Urinary bladder (tissue), 4 donors: ENCODE measurements at places on chromosomes 6 and 20. TPM values are rescaled to one million over a fixed set of nuclear protein-coding genes. Genes with fewer than 3 reads are reported as not detected.

GRCh38 chr6:5674141-5674540 lies 332.6 kb downstream of the NRN1 start:
- DNase-seq: no peak

DNA sequence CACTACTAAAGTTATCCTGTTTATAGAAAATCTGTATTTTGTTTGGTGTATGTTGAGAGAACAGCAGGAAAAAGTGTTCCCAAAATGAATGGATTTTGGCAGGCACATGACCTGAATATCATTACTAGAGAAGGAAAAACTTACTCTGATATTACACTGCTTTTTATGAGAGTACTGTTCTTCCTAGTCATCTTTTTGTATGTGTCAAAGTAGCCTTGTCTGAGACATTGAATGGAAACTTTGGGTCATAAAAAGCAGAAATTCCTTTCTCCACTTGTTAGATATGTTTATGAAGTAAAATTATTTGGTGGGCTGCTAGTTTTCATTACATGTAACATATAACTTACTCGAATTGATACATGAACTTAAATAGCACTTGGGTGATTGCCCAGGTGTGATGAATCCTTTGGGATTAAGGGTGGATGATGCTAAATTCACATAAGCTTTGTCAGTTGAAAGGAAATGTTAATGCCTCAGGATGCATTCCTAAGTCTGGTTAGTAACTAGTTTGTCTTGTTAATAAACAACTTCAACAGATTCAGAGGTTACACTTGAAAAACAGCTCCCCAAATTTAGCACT lies 206.7 kb downstream of the CENPW start:
- DNase-seq: no peak

DNA sequence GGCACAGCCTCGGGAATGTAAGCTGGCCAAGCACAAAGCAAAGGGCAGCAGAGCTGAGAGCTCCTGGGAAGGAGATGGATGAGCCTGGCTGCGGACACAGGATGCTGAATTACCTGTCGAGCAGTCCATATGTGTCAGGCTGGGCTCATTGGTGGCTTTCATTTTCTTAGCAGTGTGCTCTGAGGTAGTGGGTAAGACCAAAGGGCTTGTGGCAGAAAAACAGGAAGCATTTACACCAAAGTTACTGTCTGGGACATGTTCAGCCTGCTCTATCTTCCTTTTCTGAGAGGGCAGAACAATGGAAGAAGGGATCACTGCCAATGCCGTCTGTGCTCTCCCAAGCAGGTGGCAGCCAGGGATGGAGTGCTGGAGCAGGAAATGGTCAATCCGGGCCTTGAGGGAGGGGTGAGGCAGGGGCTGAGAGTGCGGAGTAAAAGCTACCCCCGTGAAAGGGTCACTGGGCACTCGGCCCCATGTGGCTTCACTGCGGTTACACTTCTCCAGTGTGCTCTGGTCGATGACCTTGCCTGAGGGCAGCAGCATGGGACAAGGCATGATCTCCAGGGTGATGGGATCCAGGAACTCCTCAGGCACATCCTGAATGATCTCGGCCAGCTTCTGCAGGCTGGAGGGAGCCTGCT lies 36.9 kb upstream of the AVP start:
- DNase-seq: no peak

Gene C20orf202
- 0.21 TPM for total RNA-seq
